ENCODE measurements at places on chromosomes 4 and X.

GRCh38 chrX:57380026-57380796, 93.7 kb downstream of the FAAH2 start:
- DNase-seq = no peak

DNA sequence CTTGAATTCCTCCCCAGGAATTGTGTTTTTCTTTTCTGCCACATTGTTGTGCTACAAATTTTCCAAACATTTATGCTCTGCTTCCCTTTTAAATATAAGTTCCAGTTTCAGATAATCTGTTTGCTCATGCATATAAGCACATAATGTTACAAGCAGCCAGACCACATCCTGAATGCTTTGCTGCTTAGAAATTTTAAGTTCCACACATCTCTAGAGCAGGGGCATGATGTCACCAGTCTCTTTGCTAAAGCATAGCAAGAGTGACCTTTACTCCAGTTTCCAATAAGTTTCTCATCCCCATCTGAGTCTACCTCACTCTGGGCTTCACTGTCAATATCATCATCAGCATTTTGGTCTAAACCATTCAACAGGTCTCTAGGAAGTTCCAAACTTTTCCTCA, 932.5 kb downstream of the SH3BGRL start:
- DNase-seq = no peak

DNA sequence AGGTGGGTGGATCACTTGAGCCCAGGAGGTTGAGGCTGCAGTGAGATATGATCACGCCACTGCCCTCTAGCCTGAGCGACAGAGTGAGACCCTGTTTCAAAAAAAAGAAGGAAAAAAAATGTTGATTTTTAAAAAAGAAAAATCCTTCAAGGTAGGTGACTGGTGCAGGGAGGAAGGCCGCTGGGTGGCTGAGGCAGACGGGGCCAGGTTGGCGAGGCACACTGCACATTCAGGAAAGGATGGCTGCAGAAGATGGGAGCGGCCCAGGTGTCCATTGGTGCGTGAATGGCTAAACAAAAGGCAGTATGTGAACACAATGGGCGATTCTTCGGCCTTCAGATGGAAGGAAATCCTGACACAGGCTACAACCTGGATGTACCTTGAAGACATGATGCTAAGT, 30.4 kb downstream of the DCTD start:
- no peak for DNase-seq

DNA sequence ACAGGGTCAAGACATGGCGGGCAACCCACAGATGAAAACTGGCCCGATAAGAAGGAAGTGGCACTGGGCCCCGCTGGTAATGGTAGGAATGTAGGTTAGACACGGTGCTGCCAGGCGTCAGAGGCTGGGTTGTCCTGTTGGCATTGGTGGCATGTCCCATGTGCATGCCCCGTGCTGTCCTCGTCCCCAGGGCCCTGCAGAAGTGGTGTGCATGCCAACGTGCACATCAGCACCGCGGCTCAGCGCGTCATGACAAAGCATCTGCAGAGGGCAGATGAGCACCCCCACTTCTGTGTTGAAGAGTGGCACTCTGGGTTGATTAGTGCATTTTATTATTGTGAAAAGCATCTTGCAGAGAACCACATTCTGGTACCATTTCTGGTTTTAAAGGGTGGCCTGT, 35.6 kb downstream of the NELFA start:
- no peak for DNase-seq

GRCh38 chr4:23734000-23734399, 155.8 kb downstream of the PPARGC1A start:
- DNase-seq = peak; percentile 78

DNA sequence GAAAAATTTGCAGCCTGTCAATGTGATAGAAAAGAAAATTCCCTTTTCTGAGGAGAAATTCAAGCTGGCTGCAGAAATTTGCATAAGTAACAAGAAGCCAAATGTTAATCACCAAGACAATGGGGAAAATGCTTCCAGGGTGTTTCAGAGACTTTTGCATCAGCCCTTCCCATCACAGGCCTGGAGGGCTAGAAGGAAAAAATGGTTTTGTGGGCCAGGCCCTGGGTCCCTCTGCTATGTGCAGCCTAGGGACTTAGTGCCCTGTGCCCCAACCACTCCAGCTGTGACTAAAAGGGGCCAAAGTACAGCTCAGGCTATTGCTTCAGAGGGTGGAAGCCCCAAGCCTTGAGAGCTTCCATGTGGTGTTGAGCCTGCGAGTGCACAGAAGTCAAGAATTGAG, 23.9 kb downstream of the ZNF275 start:
- no peak for DNase-seq

GRCh38 chr4:83115000-83115399, 471 bp upstream of the PLAC8 start:
- DNase-seq = peak; percentile 41

- DNase-seq = no peak
Observed at GRCh38 chrX:7941390-7942042, 14.3 kb upstream of the PNPLA4 start.
